ENCODE measurements at places on chromosomes 3 and 15.

- H3K4me1 ChIP-seq, result peaks cover 8% of the 10 kb centered on the region
- H3K4me3 ChIP-seq, result peak overlapping the region; percentile 61
- DNase-seq, result peak; percentile 10
These were observed 9.9 kb upstream of the LEKR1 start for GRCh38 chr3:156816091-156816793.

DNA sequence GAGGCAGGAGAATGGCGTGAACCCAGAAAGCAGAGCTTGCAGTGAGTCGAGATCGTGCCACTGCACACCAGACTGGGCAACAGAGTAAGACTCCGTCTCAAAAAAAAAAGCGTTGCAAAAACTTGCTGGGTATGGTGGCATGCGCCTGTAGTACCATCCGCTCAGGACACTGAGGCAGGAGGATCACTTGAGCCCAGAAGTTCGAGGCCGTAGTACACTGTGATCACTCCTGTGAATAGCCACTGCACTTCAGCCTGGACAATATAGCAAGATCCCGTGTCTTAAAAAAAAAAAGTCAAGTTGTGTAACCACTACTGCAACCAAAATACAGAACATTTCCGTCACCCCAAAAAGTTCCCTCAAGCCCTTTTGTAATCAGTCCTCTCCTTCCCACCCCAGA lies 1.5 kb downstream of the ARPC4 start:
- DNase-seq, result no peak
- peaks cover 3% of the 10 kb centered on the region for H3K4me1 ChIP-seq
- H3K27ac ChIP-seq, result no peak overlapping the region
- no peaks in the 10 kb centered on the region for H3K27me3 ChIP-seq
- H3K36me3 ChIP-seq, result peaks cover 19% of the 10 kb centered on the region

DNA sequence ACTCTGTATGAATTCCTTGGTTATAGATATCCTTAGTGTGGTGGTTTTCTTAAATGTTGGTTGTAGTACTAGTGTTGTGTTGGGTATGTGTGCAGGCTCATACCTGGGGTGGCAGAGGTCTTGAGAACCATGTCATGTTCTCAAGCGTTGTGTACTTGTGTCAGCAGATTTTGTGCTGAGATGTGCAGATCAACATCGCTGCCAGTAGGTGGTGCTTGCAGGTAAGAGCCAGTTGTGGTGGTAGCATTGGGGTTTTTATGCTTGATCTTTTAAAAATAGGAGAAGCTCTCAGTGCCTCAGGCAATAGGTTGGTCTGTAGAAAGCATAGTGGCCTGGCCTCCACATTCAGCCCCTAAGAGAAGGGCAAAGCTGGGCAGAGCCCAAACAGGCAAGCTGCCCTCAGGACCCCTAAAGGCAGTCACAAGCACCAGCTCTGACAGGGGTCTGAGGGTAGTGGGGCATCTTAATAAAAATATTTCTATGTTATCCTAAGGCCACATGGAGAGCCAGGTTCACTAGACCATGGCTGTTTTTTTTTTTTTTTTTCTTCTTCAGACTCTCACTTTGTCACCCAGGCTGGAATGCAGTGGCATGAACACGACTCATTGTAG lies 164.0 kb downstream of the IL20RB start:
- H3K27me3 ChIP-seq, result no peaks in the 10 kb centered on the region
- H3K27ac ChIP-seq, result no peak overlapping the region
- no peaks in the 10 kb centered on the region for H3K36me3 ChIP-seq
- peak; percentile 51 for DNase-seq

DNA sequence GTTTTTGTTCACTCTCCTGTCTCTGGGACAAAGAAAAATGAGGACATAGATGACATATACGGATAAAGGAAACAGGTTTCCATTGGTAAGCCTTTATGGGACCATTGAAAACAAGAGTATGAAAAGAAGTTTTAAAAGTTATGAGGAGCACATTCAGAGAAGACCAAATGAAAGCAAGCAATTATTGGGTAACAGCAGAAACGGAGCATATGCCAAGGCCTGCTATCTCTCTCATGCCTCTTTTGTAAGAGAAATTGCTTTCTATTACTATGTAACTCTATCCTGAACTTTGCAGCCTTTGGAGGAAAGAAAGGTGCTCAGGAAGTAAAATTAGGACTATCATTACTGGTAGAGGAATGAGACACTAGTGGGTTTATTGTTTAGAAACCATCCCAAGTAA lies 14.9 kb upstream of the DPH6 start:
- DNase-seq, result no peak
- no peaks in the 10 kb centered on the region for H3K36me3 ChIP-seq
- H3K27ac ChIP-seq, result no peak overlapping the region
- no peaks in the 10 kb centered on the region for H3K4me1 ChIP-seq
- no peaks in the 10 kb centered on the region for H3K27me3 ChIP-seq

- no peak for DNase-seq
- H3K36me3 ChIP-seq, result peaks cover 43% of the 10 kb centered on the region
- H3K4me3 ChIP-seq, result no peak overlapping the region
- H3K27me3 ChIP-seq, result no peaks in the 10 kb centered on the region
These were observed 49.5 kb downstream of the TLE3 start for GRCh38 chr15:70048198-70048565.

DNA sequence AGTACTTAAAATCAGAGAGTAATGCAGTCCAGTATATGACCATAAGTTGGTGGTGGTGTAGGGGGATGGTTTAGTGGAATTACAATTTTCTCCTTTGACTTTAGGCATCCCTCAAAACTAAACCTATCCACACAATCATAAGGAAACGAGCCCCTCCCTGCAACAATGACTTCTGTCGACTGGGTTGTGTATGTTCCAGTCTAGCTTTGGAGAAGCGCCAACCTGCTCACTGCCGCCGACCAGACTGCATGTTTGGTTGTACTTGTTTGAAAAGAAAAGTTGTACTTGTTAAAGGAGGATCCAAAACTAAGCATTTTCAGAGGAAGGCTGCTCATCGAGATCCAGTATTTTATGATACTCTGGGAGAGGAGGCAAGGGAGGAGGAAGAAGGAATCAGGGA lies 52.8 kb downstream of the MGA start:
- DNase-seq, result no peak
- peaks cover 18% of the 10 kb centered on the region for H3K36me3 ChIP-seq
- no peak overlapping the region for H3K27ac ChIP-seq
- H3K27me3 ChIP-seq, result no peaks in the 10 kb centered on the region

DNA sequence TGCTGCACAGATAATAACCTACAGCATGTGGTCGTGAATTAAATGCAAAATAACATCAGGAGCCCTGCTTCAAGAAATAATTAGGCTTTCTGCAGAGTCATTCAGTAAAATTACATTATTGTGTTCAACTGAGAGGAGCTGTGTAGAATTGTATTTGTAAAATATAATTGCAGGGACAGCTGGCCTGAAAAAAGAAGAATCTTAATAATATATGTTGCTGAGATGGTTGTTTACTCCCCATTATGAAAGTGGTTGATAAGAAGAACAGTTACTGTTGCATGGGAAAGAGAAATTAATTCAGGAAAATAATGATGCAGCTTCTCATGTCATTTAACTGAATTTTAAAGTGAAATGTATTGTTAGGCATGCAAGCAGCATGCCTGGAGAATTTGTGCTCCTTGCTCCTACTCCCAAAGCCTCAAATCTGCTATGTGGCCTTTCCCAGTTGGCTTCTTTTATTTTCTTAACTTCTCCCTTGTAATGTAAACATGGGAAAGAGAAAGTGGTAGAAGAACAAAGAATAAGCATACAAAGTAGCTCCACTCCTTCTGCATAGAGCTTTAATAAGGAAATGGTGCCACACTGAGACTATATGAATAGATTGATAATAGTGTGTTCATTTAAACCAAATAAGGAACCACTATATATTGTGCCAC lies 100.1 kb downstream of the VGLL3 start:
- no peak overlapping the region for H3K4me3 ChIP-seq
- H3K27me3 ChIP-seq, result no peaks in the 10 kb centered on the region
- no peaks in the 10 kb centered on the region for H3K4me1 ChIP-seq

GRCh38 chr15:61501815-61502389 lies 272.8 kb upstream of the RORA start:
- H3K36me3 ChIP-seq, result no peaks in the 10 kb centered on the region
- H3K27me3 ChIP-seq, result no peaks in the 10 kb centered on the region
- H3K4me1 ChIP-seq, result no peaks in the 10 kb centered on the region
- H3K27ac ChIP-seq, result no peak overlapping the region

DNA sequence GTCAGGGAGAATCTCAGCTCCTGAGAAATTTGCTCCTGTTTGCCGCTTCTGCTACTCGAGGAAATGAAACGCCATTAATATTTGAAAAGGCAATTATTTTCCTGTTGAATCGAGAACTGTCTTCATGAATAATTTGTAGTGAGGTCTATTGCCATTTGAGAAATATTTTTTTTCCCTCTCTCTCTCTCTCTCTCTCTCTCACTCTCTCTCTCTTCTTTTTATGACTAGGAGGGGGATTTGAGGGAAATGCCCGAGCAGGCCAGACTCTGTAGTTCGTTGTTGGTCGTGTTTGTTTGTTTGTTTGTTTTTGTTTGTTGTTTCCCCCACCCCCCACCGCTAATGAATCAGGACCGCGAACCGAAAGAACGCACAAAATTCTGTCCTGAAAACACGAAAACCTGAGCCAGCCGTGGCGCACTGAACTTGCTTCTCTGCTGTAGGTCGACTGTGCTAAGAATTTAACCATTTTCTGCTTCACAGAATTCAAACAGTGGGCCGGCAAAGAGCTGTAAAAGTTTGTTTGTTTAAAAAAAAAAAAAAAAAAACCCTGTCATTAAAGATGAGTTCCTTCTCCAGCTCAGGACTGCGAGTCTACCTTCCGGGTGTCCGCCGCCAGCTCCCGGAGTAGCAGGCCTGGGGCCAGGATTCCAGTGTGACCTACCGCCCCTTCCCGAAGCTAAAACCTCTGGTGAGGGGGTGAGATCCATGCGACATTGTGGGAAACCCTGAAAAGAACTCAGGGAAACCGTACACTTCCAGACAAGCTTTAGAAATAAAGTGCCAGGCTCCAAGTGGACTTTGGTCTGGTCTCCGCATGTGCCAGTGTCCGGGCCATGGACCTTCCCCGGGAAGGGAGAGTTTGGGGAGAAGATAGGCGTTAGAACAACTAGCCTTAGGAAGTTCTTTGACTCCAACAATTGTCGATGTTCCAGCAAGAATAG lies 12.1 kb downstream of the ZIC4 start:
- no peaks in the 10 kb centered on the region for H3K36me3 ChIP-seq
- H3K27ac ChIP-seq, result no peak overlapping the region
- peaks cover 88% of the 10 kb centered on the region for H3K27me3 ChIP-seq

- no peak overlapping the region for H3K27ac ChIP-seq
- DNase-seq, result no peak
- H3K36me3 ChIP-seq, result no peaks in the 10 kb centered on the region
- no peak overlapping the region for H3K4me3 ChIP-seq
- no peaks in the 10 kb centered on the region for H3K4me1 ChIP-seq
These were observed 51.3 kb upstream of the FBN1 start for GRCh38 chr15:48696627-48697312.

- H3K27me3 ChIP-seq, result no peaks in the 10 kb centered on the region
- DNase-seq, result no peak
- no peak overlapping the region for H3K4me3 ChIP-seq
- no peak overlapping the region for H3K27ac ChIP-seq
- H3K36me3 ChIP-seq, result no peaks in the 10 kb centered on the region
These were observed 262.3 kb upstream of the RASGRP1 start for GRCh38 chr15:38826880-38827279.

DNA sequence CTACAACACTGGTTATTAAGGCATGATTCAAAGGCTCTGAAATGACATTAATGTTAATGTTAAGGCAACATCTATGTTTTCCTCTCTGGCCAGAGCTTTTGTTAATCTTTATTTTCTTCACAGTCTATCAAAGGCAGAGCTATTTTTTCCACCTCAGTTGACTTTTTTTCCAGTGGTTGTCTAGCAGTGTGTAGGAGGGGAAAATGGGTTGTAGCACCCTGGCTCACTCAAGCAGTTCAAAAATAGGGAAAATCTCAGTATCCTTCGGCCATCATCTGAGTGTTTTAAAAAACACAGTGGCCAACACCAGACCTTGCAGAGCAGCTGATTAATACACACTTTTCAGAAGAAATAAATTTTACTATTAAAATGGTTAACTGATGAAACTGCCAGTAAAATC lies 21.4 kb downstream of the CBLB start:
- no peak for DNase-seq
- no peak overlapping the region for H3K27ac ChIP-seq

- no peaks in the 10 kb centered on the region for H3K27me3 ChIP-seq
- H3K36me3 ChIP-seq, result peaks cover 2% of the 10 kb centered on the region
- no peak overlapping the region for H3K4me3 ChIP-seq
- DNase-seq, result peak; percentile 94
These were observed 63.4 kb downstream of the ESYT3 start for GRCh38 chr3:138497851-138498250.

DNA sequence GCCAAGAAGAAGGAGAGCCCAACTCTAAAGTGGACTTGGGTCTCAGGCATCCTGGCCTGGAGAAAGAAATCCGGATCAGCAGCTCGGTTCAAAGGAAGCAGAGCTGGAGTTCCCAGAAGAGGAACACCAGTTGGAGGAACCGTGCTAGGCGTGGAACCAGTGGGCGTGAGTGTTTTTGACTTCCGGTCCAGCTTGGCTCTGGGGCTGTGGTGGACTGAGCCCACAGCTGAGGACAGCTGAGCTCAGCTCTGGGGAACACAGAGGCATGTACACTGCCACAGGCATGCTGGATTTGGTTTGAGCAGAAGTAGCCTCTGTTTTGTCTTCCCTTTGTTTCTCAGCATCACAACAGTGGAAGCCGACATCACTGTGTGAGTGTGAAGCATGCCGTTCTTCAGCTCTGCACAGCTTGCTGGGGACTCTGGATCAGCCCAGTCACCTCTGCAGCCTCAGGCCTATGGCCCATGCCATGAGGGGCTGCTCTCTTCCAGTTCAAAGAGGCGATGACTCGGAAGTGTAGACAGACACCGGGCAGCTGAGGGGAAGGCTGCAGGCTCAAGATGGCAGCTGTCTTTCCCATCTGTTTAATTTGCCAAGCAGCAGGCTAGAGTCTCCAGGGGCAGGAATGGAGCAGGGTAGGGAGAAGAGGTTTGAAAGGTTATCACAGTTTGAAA lies 185.8 kb upstream of the UBE3A start:
- H3K4me3 ChIP-seq, result no peak overlapping the region
- no peak overlapping the region for H3K27ac ChIP-seq
- no peaks in the 10 kb centered on the region for H3K27me3 ChIP-seq
- DNase-seq, result no peak
- no peaks in the 10 kb centered on the region for H3K36me3 ChIP-seq

- DNase-seq, result no peak
- H3K27ac ChIP-seq, result no peak overlapping the region
- H3K4me1 ChIP-seq, result no peaks in the 10 kb centered on the region
- H3K27me3 ChIP-seq, result no peaks in the 10 kb centered on the region
These were observed 576.3 kb downstream of the GRM7 start for GRCh38 chr3:7437231-7437630.

GRCh38 chr3:140724856-140725812 lies 47.3 kb downstream of the TRIM42 start:
- no peak overlapping the region for H3K4me3 ChIP-seq
- no peaks in the 10 kb centered on the region for H3K4me1 ChIP-seq
- no peaks in the 10 kb centered on the region for H3K36me3 ChIP-seq
- DNase-seq, result no peak
- no peak overlapping the region for H3K27ac ChIP-seq

GRCh38 chr15:96329403-96329981 lies 1.0 kb upstream of the NR2F2 start:
- H3K27ac ChIP-seq, result peak overlapping the region; percentile 78
- H3K27me3 ChIP-seq, result no peaks in the 10 kb centered on the region
- peaks cover 15% of the 10 kb centered on the region for H3K36me3 ChIP-seq
